Stimulated activated CD4-positive, alpha-beta T cell treated with anti-CD3 and anti-CD28 coated beads, Interleukin-1b, Interleukin-23, amount 100 ng/mL, for 4 hours (primary cell): ENCODE measurements at places on chromosomes 2 and 18.

DNA sequence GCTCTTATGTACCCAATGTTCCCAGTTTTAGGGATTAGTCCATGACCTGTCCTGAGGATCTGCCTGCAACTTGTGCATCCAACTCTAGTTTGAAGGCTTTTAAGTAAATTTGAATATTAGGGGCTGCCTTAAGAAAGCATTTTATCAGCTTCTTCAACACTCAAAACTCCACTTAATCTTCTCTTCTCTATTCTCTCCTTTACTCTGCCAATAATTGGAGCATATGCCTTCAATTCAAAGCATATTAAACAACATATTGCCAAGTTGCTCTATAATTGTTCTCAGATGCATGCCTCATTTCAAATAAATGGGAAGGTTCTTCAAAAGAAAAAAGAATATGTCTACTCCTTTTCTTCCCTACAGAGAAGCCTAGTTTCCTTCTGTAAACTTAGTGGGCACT lies 84.8 kb upstream of the NCKAP5 start:
- no peak for DNase-seq

GRCh38 chr18:31204833-31205232 lies 42.2 kb upstream of the DSC1 start:
- no peak for DNase-seq

- no peak for DNase-seq
Measured at GRCh38 chr2:224217233-224217961, 178.3 kb upstream of the SERPINE2 start.

GRCh38 chr2:103144837-103145236 lies 383.0 kb downstream of the TMEM182 start:
- no peak for DNase-seq

- no peak for DNase-seq
Measured at GRCh38 chr2:121595012-121595891, 54.0 kb downstream of the CLASP1 start.

DNA sequence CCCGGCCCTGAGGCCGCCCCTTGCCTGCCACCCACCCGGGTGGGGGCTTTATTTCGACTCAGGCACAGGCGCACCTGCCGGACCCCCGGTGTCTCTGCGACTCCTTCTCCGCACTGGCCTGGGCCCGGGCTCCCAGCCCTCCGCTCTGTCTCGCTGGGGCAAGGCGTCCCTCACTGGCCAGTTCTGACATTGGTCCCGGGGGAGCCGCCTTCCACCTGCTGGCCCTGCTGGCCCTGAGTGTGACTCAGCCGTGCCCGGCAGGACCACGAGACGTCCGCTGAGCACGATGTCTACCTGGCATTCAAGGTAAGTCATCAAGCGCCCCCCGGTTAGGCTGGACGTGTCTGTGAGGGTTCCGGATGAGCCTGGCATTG lies 131.5 kb upstream of the CTDP1 start:
- DNase-seq, result no peak

DNA sequence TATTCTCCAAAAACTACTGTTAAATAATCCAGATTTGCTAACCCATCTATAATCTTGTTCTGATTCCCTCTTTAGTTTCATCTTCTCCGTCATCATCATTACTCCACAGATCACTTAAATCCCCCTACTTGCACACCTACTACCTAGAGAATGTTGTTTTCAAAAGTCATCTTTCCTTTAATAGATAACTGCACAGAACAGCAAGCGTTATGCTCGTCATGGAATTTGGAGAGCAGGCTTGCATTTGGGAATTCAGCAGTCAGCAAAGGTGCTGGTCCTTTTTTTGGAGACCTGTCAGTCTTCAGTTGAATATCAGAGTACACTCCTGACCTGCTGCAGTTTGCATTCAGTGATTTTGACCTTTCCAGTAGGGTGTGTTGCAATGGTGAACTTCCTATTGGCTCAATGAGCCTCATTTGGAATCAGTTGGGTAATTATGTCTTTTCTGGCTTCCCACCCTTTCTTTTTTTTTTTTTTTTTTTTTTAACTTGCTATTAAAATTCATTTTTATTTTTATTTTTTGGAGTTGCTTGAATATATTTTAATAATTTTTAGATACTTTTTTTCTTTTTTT lies 110.6 kb downstream of the HNRNPLL start:
- DNase-seq, result no peak

- no peak for DNase-seq
Measured at GRCh38 chr18:65221736-65222135, 529.1 kb upstream of the CDH7 start.

DNA sequence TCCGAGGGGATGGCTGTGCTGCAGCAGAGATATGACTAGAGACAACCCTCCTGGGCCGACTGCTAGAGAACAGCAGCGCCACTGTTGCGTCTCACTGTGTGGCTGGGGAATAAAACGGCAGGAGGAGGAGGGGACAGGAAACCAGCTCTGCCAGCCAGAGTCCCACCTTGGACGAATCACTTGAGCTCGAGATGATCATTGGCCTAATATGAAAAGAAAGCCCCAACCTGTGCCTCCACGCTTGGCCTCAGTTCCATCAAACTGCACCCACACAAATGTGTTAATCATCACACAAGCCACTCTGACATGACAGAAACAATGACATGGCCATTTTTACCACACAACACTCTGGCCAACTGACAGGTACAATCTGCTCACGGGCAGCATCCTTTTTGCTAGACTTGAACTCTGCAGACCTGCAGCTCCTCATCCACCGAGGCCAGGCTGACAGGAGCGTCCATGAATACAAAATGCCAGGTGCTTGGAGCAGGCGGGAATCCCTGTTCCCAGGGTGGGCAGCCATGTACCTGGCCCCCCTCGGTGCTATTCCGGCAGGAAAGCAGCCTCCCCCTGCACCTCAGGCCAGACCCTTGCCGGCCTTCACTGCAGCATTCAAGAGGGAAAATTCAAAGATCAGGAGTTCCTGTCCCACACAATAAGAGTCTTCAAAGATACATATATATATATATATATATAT lies 52.3 kb downstream of the PARD6G start:
- DNase-seq, result no peak

DNA sequence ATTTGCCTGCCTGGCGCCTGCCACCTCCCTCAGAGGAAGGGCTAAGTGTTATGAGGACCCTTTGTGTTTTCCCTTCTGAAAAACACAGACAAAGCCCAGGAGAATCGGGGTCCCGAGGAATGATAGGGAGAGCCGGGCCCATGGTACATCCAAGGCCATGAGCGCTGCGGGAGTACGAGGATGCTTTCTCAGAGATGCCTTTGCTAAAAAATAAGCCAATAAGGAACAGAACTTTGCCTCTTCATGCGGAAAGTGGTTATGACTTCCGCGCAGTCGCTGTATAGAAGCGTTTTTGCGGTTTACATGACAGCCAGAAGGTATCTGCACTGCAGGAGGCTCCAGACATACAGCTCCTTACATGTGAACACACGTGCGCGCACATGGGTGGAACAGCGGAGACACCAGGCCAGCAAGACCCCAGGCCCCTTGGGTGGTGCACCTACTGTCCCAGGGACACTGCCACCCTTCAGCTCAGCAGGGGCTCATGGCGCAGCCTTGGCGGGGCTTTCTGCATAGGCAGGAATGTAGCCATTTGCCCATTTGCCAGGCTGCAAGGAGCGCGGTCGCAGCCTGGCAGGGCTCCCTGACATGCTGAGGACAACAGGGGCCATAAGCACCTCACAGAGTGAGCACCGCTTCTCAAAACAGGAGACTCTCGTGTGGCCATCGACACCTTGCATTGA lies 252.4 kb upstream of the SALL3 start:
- no peak for DNase-seq

GRCh38 chr18:7598167-7599047 lies 31.3 kb downstream of the PTPRM start:
- DNase-seq, result no peak

DNA sequence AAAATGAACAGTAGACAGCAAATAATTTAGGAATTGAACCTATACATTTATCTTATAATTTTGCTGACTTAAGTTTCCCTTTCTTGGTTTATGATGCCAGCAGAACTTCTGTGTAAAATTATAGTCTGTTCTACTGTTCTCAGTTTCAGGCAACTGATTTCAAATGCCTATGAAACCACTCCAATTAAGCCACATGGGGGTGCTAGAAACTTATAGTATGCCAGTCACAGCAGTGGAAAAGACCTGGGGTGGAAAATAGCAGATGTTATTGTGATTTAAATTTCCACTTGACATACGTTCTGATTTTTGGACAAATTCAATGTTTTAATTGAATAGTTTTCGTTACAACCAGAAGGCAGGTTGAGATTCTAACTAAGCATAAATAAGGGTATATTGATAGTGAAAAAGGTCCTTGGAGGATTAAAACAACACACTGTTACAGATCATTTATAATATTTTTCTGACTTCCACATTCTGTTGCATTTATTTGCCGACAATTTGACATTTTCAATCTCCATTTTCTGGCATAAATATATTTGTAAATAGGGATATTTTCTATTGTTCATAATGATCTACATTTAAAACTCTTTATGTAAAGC lies 61.4 kb downstream of the CPS1 start:
- no peak for DNase-seq

DNA sequence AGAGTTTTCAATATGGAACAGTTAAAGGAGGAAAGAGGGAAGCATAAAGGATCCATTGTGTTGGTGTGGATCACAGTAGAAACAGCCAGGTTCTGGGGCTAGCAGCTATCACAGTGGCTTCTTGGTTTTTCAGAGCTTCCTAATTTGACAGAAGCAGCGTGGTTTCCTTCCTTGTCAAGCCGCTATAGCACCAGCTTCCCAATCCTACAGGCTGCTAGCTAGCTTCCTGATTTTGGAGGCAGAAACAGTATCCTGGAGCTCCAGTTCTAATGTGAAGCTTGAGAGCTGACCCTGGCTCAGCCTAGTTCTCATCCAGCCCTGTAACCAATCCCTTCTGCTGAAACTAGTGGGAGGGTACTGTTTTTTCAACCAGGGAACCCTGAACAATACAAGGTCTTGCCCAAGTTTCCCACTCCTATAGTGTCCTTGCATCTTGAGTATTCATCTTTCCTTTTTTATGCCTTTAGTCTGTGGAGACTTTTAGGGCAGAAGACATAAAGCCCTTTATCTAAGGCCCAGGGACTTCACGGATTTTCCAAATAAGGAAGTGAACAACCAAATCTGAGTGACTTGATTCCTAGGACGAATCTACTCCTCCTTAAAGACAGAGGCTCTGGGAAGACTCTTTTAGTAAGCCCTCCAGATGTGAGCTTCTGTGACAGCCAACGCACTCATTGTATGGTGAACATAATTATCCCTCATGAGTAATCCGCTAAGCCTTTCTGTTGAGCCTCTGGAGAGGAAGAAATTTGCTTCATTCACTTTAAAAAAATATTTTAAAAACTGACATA lies 33.8 kb downstream of the CCDC93 start:
- DNase-seq, result no peak

- no peak for DNase-seq
Measured at GRCh38 chr2:172339371-172340010, 87.9 kb upstream of the ITGA6 start.

DNA sequence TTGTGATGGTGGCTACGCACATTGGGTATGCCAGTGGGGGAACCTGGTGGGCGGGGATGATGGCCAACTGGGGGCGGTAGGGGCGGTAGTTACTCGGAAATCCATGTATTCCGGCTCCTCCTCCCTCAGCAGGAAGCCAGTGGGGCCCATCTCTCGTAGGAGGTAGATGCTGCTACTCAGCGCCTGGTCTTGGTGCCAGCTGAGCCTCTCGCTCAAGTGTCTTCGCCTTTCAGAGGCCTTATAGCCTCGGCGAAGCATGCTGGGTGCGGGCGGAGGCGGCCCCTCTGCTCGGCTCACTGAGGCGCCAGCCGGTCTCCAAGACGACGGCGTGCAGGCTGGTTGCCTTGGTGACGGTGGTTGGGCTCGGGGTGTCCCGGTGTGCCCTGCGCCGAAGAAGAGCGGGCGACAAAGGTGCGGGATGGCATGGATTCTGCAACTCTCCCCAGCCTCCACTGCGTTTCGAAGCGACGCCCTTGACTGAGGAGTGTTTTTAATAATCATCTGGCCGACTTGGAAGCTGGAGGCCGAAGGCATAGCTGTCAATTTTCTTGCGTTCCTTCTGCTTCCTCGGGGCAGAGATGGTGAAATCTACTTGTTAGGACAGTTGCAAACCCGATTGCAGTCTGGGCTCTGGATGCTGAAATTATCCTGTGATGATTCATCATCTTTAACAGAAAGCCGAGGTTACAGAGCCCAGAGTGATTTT lies at the start of gene ZSWIM2:
ZSWIM2 (minus strand) TSS at position 298 of the 706 bp plus-strand sequence; CDS start at position 258, 40 bp downstream.
- DNase-seq, result peak; percentile 1

- no peak for DNase-seq
Measured at GRCh38 chr2:119461811-119462210, 30.2 kb downstream of the TMEM37 start.

DNA sequence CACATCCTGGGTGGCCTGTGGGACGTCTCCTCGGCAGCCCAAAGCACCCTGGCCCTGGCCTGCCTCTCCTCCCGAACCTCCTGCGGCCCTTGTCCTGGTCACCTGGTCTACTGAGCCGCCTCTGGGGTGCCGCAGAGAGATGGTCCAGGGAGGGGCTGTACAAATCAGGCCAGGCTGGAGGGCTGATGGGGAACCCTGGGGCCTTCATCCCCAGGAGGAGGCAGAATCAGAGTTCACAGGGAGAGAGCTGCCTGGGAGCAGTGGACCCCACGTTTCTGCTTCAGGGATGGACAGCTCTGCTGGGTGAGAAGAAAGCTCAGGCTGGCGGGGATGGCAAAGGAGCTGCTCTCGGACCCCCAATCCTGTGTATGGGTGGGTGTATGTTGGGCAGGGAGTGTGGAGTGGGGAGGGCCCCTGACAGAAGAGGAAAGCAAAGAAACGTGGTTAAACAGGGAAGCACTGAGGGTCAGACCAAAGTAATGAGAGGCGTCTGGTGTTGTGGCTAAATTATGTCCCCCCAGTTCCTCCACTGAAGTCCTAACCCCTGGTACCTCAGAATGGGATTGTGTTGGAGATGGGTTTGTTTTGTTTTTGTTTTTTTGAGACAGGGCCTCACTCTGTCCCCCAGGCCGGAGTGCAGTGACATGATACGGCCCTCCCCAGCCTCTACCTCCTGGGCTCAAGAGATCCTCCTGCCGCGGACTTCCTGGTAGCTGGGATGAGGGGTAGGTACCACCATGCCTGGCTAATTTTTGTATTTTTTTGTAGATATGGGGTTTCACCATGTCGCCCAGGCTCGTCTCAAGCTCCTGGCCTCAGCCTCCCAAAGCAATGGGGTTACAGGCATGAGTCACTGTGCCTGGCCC lies 73.4 kb upstream of the SMAD7 start:
- no peak for DNase-seq

DNA sequence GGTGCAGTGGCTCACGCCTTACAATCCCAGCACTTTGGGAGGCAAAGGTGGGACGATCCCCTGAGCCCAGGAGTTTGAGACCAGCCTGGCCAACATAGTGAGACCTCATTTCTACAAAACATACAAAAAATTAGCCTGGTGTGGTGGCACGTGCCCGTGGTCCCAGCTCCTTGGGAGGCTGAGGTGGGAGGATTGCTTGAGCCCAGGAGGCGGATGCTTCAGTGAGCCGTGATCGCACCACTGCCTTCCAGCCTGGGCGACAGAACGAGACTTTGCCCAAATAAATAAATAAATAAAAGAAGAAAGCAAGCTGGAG lies 91.7 kb upstream of the SEC11C start:
- no peak for DNase-seq

- DNase-seq, result no peak
Measured at GRCh38 chr2:128069769-128070168, 21.2 kb upstream of the UGGT1 start.
